ENCODE measurements at places on chromosomes 6 and 20.

GRCh38 chr6:127833336-127833735 is 67.5 kb downstream of the THEMIS start:
- no peak for DNase-seq

DNA sequence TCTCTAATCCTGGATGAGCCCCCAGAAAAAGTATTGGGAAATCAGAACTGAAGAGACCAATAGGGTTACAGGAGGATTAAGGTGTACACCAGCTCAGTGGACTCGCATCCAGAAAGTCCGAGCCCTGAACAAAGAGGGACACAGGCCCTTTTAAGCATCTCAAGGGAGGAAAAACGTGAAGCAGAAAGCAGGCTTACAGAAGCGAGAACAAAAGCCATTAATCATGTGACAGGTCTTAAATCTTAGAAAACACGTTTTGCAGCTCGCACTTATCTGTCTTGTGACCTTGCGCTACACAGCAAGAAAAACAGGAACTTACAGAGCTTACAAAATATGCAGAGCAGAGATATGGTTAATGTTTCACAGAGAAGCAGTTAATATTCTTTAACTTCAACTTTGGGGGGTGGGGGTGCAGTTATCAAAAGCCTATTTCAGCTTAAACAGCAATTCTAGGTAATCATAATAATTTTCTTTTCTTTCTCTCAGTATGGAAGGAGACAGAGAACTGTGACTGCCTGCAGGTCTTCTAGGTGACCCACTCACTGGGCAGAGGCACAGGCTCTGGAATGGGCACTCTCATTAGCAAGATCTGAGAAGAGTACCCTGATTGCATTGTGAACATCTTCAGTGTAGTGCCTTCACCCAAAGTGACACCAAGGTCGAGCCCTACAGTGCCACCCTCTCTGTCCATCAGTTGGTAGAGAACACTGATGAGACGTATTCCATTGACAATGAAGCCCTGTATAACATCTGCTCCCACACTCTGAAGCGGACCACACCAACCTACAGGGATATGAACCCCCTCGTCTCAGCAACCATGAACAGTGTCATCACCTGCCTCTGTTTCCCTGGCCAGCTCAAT is 65.0 kb upstream of the MOCS1 start:
- no peak for DNase-seq

DNA sequence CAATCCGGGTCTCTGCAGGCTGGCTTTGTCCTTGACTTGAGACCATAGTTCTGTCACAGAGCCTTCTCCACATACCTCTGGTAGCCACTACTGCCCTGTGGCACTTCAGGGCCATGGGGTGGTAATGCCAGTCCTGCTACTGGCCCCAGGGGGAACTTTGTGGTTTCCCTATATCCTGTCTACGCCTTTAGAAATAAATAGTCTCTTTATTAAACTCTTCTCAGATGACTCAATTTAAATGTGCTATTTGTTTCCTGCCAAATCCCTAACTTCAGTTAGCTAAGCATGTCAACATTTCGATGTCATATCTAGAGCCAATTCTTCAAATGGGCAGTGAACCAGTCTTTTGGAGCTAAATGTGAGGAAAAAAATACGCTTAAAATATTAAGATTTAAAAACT is 60.1 kb downstream of the SEL1L2 start:
- DNase-seq: no peak

GRCh38 chr6:168507297-168507696 is 66.3 kb downstream of the SMOC2 start:
- DNase-seq: no peak

- DNase-seq: no peak
Measured at GRCh38 chr6:121398127-121398526, 37.3 kb upstream of the GJA1 start.

- no peak for DNase-seq
Measured at GRCh38 chr6:32742374-32742773, 1.2 kb downstream of the HLA-DQA2 start.

GRCh38 chr6:168231393-168231957 is 88.1 kb downstream of the DACT2 start:
- DNase-seq: no peak

- DNase-seq: no peak
Measured at GRCh38 chr20:47444584-47444983, 57.1 kb upstream of the NCOA3 start.

DNA sequence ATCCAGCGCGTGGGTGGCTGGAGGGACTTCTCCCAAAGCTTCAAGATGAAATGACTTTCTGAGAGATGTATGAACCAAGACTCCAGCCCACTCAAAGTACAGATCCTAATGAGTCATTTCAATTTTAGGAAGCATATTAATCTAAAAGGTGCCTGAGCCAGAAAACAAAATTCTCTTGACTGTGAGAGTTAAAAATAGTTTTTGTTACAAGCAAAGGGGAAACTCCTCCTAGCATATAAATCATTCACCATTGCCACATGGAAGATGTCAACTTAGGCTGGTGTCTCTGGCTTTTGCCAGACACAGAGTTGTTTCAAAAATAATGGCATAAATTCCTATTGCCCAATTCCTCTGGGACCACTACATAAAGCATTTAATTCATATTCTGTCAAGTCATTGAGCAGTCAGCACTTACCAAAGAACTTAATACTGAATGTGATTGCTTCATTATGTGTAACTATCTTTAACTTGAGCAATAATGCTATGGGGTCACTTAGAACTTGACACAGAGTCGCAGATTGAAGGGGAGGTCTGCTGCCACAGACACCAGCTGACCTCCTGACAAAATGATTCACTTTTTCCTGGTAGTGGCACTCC is 280.6 kb downstream of the SLC35F1 start:
- peak; percentile 41 for DNase-seq

GRCh38 chr6:162964488-162965140 is 236.8 kb downstream of the PACRG start:
- DNase-seq: peak; percentile 93

- no peak for DNase-seq
Measured at GRCh38 chr6:97865612-97866011, 582.6 kb upstream of the MMS22L start.

- no peak for DNase-seq
Measured at GRCh38 chr6:163570579-163571231, 156.2 kb downstream of the QKI start.

DNA sequence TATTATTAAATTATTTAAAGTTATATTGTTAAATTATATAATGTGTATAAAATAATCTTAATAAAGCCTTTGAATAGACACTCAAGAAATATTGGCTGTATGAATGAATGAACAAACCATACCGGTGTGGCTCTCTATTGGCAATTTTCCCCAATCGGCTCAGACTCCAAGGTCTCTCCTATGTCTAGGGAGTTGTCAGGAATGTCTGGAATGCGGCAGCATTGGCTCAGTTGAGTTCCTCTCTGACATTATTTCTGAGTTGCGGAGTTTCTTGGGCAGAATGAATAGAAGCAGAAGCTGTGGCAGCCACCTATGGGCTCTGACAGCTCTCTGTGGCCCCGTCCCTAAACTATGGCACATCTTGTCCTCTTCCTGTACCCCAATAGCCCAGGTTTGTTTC is 111.0 kb downstream of the SOBP start:
- peak; percentile 66 for DNase-seq

- DNase-seq: no peak
Measured at GRCh38 chr20:8571611-8572010, 439.5 kb downstream of the PLCB1 start.

GRCh38 chr6:1387538-1387875 is 1.9 kb upstream of the FOXF2 start:
- no peak for DNase-seq

DNA sequence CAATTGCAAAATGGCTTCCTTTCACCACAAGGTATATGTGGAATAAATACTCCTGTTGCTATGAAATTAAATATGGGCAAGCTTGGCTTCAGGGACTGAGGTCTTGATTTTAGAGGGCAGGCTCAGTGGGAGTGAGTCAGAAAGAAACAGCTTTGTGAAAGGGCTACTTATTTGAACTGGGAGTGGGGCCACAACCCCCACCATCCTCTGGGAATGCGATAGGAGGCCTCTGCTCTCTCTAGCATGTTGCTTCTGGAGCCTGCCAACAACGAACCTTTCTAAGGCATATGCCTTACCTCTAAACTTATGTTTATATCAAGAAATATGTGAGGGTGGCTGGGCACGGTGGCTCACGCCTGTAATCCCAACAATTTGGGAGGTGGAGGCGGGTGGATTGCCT is 149.7 kb downstream of the LRRC1 start:
- no peak for DNase-seq

DNA sequence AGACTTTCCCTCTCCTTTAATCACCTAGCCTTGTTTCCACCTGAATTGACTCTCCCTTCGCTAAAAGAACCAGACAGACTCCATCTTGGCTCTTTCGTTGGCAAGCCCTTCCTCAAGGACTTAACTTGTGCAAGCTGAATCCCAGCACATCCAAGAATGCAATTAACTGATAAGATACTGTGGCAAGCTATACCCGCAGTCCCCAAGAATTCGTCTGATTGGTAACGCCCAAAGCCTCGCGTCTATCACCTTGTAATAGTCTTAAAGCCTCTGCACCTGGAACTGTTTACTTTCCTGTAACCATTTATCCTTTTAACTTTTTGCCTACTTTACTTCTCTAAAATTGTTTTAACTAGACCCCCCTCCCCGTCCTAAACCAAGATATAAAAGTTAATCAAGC is 15.6 kb upstream of the MYCT1 start:
- DNase-seq: no peak

GRCh38 chr6:45872827-45873365 is 142.8 kb downstream of the CLIC5 start:
- no peak for DNase-seq

DNA sequence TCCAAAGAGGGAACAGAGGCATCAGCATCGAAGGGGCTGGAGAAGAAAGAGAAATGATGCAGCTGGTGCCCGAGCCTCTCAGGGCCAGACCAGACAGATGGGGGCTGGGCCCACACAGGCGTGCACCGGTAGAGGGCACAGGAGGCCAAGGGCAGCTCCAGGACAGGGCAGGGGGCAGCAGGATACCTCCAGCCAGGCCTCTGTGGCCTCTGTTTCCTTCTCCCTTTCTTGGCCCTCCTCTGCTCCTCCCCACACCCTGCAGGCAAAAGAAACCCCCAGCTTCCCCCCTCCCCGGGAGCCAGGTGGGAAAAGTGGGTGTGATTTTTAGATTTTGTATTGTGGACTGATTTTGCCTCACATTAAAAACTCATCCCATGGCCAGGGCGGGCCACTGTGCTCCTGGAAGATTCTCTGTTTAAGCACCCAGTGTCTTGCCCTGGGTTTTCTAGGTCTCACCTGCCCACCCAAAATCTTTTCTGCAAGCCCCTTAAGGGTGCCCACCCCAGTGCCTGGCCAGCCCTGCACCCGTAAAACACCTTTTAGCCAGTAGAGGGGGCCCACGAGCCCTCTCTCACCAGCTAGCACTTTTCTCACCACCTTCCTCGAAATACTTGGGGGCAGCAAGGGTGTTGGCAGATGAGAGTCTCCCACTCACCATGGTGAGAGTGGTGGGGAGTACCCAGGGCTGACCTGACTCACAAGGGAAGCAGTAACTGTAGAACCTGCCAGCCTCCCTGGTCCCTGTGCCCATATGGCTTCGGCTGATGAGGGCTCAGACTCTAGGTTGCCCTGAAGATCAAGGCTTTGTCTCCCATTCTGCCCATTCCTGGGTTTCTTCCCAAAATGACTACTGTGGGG is 35.7 kb upstream of the ID1 start:
- DNase-seq: peak; percentile 80

DNA sequence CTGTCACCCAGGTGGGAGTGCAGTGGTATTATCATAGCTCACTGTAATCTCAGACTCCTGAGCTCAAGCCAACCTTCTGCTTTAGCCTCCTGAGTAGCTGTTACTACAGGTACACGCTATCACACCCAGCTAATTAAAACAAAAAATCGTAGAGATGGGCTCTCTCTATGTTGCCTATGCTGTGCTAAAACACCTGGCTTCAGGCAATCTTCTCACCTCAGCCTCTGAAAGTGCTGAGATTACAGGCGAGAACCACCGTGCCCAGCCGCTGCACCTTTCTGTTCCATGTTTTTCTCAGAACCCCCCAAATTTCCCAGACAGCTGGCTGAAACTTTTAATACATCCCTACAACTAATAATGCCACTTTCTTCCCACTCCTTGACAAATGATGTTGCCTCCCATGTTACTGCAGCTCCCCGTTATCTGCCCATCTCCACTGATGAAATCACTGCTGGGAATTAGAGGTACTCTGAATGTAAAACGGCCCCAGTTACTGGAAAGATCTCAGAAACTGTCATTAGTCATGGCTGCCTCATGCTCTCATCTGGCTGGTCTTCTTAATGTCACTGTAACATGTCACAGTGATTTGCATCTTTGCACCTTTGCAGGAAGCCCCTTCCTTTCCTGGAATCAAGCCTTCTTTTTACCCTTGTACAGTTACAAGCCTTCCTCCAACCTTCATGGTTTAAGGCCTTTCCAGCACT is 697.5 kb downstream of the PRKN start:
- no peak for DNase-seq

DNA sequence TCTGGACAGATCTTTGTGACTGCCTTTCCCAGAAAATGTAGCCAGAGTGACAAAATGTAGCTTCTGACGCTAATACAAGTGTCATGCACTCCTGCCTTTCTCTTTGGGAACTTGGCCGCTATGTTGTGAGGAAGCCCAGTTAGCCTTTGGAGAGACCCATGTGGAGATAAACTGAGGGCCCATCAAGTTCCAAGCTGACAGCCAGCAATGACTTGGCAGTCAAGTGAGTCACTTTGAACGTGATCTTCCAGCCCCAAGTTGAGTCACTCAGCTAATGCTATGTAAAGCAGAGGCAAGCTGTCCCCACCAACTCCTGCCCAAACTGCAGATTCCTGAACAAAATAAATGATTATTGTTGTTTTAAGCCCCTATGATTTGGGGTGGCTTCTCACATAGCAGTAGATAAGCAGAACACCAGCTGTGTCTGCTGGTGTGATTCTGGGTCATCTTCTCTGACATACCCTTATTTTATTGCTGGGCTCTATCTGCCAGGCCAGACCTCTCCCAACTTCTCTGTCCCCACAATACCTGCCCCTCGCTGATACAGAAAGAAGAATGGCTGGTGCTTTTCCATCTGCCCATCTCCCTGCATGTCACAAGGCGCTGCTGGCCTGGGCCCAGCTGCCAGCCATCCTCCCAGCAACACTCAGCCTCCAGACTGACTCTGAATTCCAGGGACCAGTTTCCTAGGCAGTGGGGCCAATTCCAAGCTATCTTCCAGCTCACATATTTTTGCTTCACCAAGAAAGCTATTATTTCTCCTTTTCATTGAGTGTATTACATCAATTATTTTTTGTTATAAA is 274.8 kb downstream of the LRFN2 start:
- no peak for DNase-seq

DNA sequence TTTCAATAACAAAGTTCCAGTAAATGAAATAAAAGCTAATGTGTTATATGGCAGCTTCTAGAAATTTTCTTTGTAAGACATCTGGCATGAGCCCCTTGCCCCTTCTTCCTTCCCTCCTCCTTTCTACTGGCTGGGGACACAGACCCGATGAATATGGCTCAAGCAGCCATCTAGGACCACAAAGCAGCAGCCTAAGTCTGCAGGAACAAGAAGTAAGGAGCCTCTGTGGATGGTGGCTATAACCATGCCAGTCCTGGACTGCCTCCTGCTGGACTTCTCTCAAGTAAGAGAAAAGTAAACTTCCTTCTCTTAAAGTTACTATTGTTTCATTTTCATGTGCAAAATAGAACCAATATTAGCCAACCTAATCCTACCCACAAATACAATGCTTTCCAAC is 114.9 kb upstream of the DST start:
- DNase-seq: no peak

GRCh38 chr6:109050012-109050411 is 44.6 kb downstream of the SESN1 start:
- DNase-seq: no peak

All from adipocyte (in vitro differentiated cells).